ENCODE measurements at places on chromosomes 7 and 10.
A peak's percentile ranks its signal among the peaks of the same experiment; 100 is the strongest.

- no peak for DNase-seq
Measured at GRCh38 chr10:62015994-62016393, 114.5 kb downstream of the ARID5B start.

- no peak for DNase-seq
Measured at GRCh38 chr7:30069096-30069867, 41.1 kb downstream of the PLEKHA8 start.

DNA sequence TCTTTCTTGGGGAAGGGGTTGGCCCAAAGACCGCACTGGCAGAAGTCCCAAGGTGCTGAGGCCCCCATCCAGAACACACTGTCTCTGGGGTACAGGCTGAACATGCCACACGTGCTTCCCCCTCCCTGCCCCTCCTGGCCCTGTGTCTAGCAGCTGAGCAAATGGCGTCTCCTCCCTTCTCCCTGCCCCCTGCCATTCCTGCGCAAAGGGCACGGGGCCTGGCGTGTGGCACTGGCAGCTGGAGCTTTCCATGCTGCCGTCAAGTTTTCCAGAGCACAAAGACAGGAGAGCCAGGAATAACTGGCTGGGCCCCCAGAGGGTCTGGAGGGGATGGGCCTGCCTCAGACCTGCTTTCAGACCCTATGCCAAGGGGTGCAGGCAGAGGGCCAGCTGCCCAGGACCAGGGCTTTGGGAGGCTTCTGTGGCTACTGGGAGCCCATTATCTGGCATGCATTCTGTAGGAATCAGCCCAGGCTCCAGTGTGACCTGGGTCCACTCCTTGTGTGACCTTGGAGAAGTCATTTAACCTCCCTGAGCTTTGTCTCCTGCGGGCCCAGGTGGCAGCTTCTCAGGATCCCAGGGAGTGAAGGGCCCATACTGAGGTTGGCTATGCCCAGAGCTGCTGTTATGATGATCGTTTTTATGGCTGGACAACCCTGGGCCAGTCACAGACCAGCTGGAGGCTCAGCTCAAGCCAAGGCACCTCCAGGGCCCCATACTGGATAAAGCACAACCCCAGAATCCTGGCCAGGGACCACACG is 710 bp upstream of the LDB3 start:
- DNase-seq, result no peak

GRCh38 chr10:50469288-50469687 is 154.5 kb downstream of the SGMS1 start:
- no peak for DNase-seq

DNA sequence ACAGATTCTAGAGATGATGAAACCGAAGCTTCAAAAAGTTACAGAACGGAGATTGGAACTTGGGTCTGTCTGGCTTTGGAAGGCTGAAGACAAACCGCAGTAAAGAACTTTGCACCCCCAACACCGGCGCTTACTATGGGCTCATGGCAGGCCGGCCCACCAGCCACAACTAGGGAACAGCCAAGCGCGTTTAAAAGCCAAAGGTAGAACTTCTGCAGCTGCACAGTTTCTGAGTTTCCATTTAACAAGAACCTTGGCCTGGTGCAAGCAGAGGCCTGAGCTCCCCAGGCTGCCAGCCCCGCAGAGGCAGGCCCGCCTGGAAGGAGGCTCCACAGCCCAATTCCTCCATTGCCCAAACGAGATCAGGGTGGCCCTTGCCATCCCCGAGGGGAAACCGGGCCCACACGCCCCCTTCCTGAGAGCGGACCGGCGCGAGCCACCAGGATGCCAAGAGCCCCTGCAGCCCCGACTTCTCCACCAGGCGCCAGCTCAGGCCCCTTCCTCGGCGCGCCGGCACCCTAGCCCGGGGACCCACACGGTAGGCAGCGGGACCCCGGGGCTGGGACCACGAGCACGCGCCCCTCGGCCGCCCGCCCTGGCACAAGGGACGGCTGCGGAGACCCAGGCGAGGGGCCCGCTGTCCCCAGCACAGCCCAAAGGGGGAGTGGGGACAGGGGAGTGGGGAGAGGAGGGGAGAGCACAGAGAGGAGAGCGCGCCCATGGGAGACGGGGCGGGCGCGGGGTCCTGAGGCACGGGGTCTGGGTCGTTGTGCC is 566 bp downstream of the MAD1L1 start:
- DNase-seq, result peak; percentile 44

GRCh38 chr7:120991581-120991980 is 3.1 kb downstream of the CPED1 start:
- no peak for DNase-seq

GRCh38 chr10:12667052-12667451 is 317.7 kb downstream of the CAMK1D start:
- no peak for DNase-seq

DNA sequence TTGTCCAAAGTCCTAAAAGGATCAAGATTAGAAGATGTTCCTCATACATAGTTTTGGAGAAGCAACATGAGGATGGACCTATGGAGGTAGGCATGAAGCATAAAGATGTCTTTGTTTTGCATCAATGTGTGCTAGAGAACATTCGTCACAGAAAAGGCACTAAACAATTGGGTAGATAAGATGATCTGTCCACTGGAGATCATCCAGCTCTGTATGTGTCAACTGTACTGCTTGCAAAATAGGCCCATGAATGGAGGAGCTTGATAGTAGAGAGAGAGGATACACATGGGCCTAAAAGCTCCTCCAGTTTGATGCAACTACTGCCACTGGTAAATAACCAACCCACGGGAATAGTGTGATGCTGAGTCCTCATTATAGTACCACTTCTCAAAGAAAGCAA is 286.4 kb upstream of the HGF start:
- DNase-seq, result no peak

- DNase-seq, result no peak
Measured at GRCh38 chr10:132972149-132972985, 30.0 kb upstream of the CFAP46 start.

- no peak for DNase-seq
Measured at GRCh38 chr10:62225362-62225761, 43.3 kb downstream of the RTKN2 start.

DNA sequence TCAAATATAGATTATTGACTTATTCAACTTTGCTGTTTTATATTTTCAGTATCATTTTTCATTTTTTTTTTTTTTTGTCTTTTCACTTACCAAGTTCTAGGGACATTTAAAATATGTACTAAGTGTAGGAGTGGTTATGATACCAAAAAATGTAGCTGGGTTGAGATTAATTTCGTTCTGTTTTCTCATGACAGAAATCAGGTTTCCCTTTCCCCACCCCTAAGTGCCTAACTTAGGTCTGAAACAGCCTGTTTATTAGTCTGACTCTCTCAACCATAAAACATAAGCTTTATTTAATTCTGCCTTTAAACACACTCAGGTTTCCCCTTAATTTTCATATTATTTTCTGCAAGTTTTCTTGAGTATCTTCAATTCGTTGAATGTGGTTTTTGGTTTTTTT is 22.1 kb downstream of the TMEM106B start:
- no peak for DNase-seq

DNA sequence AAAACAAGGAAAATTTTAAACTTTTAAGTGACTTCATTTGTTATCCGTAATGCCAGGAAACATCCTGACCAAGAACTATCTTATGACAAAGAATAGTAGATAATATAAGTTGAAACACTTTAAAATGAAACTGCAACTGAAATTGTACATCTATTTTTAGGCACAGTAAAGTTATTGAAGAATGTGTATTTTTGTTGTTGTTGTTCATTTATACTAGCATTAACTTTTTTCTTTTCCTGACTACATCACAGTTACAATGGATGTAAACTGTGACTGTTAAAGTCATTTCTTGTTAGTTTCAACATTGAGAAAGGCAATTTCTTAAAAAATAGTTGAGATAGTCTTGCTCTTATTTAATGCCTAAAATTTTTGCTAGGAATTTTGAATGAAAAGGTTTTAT is 2.6 kb downstream of the CPED1 start:
- DNase-seq, result no peak

GRCh38 chr10:70494966-70495365 is 16.4 kb downstream of the PALD1 start:
- DNase-seq, result peak; percentile 16

GRCh38 chr7:96452146-96452545 is 130.2 kb upstream of the SLC25A13 start:
- DNase-seq, result no peak

- DNase-seq, result no peak
Measured at GRCh38 chr10:44253769-44254462, 131.0 kb downstream of the CXCL12 start.

- DNase-seq, result no peak
Measured at GRCh38 chr7:22725585-22725984, 1.4 kb upstream of the IL6 start.

GRCh38 chr10:49791100-49791499 is 29.0 kb upstream of the OGDHL start:
- no peak for DNase-seq

DNA sequence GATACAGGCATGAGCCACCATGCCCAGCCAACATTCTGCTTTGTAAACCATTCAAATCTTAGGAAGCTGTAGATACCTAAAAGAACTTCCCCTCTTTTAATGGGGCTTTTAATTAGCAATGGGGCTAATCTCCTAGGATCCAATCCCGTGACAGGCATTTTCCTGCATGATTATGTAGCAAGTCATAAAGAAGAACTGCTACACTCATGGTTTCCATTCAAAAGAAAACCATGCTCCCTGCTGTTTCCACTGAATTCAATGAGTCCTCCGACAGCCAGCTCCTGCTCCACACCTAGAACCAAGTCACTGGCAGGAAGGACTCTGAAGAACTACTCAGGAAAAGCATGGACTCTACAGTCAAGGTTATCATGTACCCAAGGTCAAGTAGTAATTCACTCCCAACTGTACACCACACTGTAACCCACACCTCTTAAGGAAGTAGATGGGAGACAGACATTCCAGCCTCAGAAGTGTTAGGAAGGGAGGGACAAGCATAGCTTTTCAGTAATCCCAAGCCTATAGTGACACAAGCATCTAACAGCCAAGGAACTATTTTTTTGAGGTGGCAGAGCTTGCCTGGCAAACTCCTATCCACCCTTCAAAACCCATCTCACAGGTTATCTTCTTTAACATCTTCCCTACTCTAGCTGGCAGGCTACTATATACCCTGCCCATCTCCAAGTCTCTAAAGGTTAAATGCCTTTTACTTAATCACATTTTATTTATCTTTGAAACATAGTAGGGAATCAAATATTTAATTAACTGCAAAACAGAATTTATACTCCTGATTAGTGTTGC is 47.5 kb downstream of the CTBP2 start:
- DNase-seq, result no peak

DNA sequence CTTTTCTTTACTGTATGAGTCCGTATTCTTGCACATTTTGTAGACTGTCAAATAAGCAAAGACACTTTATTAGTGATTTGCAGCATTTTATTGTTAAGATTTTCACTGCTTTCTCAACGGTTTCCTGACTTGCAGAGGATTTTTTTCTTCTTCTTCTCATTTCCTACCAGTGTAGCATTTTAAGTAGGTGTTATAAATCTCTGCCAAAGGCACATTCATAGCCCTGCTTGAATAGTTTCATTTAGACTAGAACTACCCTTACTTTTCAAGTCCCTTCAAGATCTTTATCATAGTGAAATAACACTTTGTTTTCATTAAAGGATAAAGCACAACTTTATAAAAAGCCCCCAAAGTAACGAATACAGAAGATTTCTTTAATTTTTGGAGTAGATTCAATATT is 271.4 kb downstream of the TSPAN12 start:
- DNase-seq, result no peak

- no peak for DNase-seq
Measured at GRCh38 chr10:129135624-129136023, 331.4 kb upstream of the MGMT start.

- DNase-seq, result peak; percentile 36
Measured at GRCh38 chr7:129615018-129615417, 3.5 kb downstream of the NRF1 start.

- no peak for DNase-seq
Measured at GRCh38 chr10:117743509-117743908, 201.0 kb downstream of the EMX2 start.

DNA sequence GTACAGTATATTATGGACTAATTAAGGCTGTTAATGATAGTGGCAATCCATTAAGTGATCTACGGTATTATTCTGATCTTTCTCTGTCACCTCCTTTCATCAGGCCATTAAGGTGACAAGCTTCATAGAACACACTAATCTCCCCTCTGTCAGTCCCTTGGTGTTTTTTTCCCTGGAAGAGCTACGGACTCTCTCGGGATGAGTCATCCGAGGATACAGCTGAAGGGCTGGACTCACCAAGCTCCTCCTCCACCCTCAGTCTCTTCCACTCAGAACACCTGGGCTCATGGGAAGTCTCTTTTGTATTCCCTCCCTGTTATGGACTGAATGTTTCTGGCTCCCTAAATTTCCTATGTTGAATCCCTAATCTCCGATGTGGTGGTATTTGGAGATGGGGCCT is 69.8 kb upstream of the PLXNA4 start:
- no peak for DNase-seq

DNA sequence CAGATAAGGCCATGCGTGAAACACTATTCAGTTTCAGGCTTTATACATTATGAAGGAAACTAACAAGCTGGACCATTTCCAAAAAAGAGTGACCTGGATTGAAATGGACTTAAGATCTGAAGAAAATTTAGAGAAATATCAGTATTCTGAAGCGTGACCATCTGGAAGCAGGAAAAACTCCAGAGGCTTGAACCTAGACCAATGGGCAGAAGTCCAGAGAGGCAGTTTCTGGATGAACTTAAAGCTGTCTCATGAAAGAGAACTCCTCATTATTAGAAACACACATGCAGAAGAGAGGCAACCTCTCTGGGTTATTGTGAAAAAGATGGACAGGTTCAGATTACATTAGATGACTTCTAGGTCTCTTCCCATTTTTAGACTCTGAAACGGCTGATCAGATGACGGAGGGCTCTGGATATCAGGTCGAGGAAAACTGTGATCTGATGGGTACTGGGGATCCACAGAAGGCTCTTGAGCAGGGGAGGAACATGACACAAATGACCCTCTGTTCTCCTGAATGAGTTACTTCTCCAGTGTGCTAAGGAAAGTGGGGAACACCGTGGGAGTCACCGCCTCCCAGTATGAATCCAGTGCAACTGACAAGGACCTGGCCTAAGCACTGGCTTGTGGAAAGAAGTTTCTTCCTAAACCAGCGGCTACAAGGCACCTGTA is 116.5 kb downstream of the SPDYE5 start:
- no peak for DNase-seq

GRCh38 chr7:5694221-5694754 is 87.2 kb downstream of the RNF216 start:
- DNase-seq, result no peak

- DNase-seq, result no peak
Measured at GRCh38 chr10:42578019-42578418, 60.4 kb downstream of the ZNF33B start.

- DNase-seq, result no peak
Measured at GRCh38 chr7:100079024-100079560, 2.4 kb downstream of the ZNF3 start.

DNA sequence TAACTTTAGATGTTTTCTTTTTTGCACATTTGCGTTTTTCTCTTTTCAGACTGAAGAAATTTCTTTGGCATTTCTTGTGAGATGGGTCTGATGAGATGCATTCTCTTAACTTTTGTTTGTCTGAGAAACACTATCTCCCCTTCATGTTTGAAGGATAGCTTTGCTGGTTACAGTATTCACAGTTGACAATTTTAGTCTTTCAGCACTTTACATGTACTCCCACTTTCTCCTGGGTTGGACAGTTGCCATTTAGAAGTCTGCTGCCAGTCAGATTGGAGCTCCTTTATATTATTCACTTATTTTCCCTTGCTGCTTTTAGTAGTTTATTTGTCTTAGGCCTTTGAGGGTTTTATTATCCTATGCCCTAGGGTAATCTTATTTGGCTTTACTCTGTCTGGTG is 67.3 kb upstream of the VOPP1 start:
- no peak for DNase-seq
